ENCODE measurements at places on chromosomes 3 and 15.

DNA sequence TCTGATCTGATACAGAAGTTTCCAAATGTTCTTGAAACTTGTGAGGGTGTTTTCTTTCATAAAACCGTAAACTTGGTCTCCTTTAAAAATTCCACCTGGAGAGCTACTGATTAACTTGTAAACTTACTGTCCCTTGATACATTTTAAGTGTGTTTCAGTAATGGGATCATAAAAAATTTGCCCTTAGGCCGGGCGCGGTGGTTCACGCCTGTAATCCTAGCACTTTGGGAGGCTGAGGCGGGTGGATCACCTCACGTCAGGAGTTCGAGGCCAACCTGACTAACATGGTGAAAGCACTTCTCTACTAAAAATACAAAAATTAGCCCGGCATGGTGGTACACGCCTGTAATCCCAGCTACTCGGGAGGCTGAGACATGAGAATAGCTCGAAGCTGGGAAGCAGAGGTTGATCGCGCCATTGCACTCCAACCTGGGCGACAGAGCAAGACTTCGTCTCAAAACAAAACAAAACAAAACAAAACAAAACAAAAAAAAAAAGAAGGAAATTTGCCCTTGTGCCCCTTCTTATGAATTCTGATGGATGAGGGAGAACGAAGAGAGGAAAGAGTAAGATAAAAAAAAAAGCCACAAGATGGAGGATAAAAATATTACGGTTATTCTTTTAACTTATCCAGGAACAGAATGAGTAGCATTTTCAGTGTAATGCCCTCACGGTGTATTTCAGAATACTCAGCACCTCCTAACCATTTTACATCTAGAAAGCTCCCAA is 32.1 kb upstream of the AP4E1 start:
- DNase-seq, result no peak

DNA sequence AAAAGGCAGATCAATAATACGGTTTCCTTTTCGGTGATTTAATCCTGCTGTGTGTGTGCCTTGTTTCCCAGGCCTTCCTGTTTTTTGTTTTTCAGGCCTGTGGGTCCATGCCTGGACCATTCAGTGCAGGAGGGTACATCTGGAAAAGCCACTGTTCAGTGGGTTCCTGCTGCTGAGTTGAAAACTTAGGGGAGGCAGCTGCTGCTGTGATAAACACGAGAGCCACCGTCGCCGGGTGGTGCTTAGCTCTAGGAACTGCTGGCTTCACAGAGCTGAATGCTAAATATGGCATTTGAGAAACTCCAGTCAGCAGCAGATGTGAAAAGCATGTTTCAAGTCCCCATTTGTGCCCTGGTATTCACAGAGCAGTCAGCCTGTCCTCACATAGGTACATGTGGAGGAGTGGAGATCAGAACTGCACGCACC is 44.0 kb downstream of the SYNM start:
- DNase-seq, result no peak

GRCh38 chr3:191775451-191776233 is 314.7 kb downstream of the PYDC2 start:
- no peak for DNase-seq

GRCh38 chr3:42387802-42388651 is 22.4 kb downstream of the LYZL4 start:
- no peak for DNase-seq

- DNase-seq, result no peak
These were observed 89.6 kb downstream of the FILIP1L start for GRCh38 chr3:100024520-100025303.

DNA sequence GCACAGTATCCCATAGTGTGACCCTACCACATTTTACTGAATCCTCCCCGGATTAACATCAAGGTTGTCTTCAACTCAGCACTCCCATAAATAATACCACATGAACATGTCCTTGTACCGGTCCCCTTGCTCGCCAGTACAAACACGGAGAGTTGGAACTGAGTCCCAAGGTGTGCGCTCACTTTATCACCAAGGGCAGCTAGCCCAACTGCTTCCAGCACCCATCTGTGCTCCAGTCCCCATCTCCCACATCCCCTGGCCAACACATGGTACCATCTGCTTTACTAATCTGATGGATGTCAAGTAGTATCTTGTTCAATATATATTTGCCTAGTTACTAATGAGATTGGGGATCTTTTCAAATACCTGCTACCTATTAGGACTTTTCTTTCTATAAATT is 64.7 kb downstream of the ISG20 start:
- DNase-seq, result no peak

GRCh38 chr15:58465866-58466517 is 34.2 kb downstream of the LIPC start:
- no peak for DNase-seq

GRCh38 chr3:127207727-127208482 is 15.0 kb downstream of the PRR23E start:
- no peak for DNase-seq

- DNase-seq, result no peak
These were observed 183.2 kb downstream of the MEGF11 start for GRCh38 chr15:66070220-66070934.

DNA sequence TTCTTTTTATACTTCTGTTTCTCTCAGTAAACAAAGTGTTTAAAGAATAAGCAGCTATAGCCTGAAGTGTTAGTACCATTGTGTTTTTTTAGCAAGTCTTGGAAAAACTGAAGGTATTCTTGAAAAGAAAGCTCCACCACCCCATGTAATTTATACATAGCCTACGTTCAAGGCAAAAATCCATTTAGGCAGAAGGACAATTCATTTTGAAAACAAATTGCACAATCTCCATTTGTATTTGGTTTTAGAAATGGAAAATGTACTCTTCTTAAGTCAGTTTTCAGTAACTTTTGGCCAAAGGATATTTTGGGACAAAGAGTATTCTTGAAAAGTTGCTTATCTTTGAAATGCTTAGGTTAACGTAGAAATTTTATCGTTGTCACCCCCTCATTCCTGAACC is 34.5 kb downstream of the PTPRG start:
- no peak for DNase-seq

DNA sequence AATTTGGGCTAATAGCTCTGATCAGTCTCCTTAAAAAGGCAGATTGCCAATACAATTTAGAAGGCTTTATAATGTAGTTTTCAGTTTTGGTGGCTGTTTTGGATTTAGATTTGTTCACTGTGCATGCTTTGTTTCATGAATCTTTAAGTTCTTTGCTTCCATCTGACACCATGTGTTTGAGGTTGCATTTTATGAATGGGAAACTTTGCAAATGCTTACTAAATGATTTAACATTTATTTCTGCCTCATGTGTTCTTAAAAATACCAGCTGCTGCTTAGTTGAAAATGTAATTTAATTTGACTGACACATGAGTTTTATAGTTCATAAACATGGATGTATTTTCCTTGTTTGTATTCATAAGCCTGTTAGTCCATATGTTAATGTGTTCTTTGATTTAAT is 78.6 kb downstream of the RNF13 start:
- no peak for DNase-seq

- DNase-seq, result no peak
These were observed 19.5 kb downstream of the TKT start for GRCh38 chr3:53236112-53236841.

- DNase-seq, result no peak
These were observed 167.8 kb downstream of the MYRIP start for GRCh38 chr3:39977058-39977794.

DNA sequence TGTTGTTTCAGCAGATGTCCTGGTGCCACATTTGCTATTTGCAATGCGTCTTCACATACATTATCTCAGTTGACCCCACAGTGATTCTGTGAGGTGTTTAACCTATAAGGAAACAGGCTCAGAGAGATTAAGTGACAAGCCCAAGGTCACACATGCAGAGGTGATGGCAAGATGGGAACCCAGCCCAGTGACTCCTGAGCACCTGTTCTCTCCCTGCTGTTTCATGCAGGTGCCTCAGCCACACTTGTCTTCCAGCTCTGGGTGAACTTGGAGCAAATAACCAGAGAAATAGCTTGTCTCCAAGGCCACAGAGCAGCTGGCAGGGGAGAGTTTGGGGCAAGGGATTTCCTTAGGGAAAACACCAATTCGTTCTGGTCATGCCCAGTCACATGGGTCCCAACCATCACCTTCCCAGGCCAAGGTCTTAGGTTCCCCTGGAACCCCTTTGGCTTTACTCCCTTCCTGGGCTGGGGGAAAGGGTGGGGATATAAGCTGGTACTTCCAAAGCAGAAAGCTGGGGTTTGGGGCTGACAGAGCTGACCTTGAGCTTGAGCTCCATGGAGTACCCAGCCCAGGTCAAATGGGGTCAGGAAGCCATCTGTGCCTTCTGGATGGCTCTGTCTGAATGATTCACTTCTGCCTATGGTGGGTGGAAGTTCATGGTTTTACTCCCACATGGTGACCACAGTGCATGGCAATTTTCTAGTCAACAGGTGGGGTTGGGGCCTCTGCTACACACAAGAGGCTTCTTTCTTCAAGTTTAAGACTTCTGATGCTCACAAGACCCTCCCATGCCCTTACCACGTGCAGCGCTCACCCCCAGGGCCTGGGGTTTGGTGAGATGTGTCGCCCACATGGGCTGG is 22.4 kb downstream of the LIPC start:
- DNase-seq, result peak; percentile 48

GRCh38 chr3:10937141-10937825 is 55.3 kb upstream of the SLC6A1 start:
- DNase-seq, result no peak

- DNase-seq, result no peak
These were observed 234.8 kb downstream of the SNRPN start for GRCh38 chr15:25189551-25189950.

DNA sequence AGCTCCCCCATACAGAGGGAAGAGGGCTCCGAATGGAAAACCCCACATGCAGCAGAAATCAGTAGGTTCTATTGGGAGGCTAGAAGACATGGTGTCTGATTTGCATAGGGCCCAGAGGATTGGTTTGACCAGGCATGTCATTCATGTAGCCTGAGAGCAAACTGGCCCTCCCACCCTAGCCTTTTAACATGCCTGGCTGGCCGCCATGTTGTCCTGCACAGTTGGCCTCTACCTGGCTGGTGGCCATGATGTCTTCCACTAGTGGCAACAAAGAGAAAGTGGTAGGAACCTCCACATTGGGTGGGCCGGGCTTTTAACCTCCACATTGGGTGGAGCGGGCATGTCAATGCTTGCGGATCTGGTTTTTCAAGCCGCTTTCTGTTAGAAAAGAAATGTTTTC is 312.1 kb downstream of the TAFA4 start:
- no peak for DNase-seq

- DNase-seq, result no peak
These were observed 70.7 kb downstream of the SRGAP3 start for GRCh38 chr3:9178697-9179096.
